ENCODE measurements at places on chromosomes 6 and 20. TPM values are rescaled to one million over a fixed set of nuclear protein-coding genes. Genes with fewer than 3 reads are reported as not detected.

The PBOV1 gene
- not detected for total RNA-seq

The OR2H2 gene
- total RNA-seq: not detected

The ECT2L gene
- total RNA-seq: not detected

The ARHGAP18 gene
- 4.4 TPM for total RNA-seq

The ANKRD60 gene
- not detected for total RNA-seq

The PGC gene
- total RNA-seq: not detected

The ANGPT4 gene
- total RNA-seq: 0.03 TPM

The SLC17A1 gene
- total RNA-seq: 0.16 TPM

The POPDC3 gene
- 24.4 TPM for total RNA-seq

The TRMT6 gene
- total RNA-seq: 61.8 TPM

The MCCD1 gene
- not detected for total RNA-seq

The MOCS1 gene
- total RNA-seq: 1.6 TPM

The ZNF133 gene
- 15.1 TPM for total RNA-seq

The IP6K3 gene
- 1.3 TPM for total RNA-seq
